ENCODE measurements at places on chromosomes 11 and 22.

- DNase-seq: no peak
Observed at GRCh38 chr22:36699915-36700314, 3.6 kb downstream of the CACNG2 start.

- no peak for DNase-seq
Observed at GRCh38 chr11:27649800-27650199, 50.5 kb downstream of the BDNF start.

- DNase-seq: no peak
Observed at GRCh38 chr11:35541621-35542375, 16.4 kb upstream of the PAMR1 start.

GRCh38 chr11:66116576-66117361 is 46.7 kb downstream of the PACS1 start:
- DNase-seq: no peak

DNA sequence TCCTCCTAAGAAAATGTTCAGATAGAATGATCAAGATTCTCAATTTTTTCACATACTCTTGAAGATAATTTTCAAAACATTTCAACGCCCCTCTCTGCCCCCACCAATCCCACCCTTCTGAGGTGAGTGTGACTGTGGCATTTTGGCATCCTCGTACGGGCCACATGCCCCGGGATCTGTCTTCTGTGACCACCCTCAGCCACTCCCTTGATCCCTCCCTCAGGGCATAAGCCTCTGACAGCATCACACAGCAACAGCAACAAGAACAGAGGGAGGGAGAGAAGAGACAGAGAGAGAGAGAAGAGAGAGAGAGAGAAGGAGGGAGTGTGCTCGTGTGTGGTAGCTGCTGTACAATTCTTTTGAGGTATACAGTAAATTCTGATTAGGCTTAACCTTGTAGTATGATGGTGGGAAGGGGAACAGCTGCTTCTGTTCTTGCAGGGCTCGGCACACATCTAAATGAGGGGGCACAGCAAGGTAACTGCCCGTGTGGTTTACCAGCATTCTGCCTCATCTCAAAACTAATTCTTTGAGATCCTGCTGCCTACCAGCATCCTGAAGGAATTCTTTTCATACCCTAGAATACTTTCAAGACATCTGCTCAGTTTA is 21.4 kb downstream of the SCUBE2 start:
- DNase-seq: no peak

DNA sequence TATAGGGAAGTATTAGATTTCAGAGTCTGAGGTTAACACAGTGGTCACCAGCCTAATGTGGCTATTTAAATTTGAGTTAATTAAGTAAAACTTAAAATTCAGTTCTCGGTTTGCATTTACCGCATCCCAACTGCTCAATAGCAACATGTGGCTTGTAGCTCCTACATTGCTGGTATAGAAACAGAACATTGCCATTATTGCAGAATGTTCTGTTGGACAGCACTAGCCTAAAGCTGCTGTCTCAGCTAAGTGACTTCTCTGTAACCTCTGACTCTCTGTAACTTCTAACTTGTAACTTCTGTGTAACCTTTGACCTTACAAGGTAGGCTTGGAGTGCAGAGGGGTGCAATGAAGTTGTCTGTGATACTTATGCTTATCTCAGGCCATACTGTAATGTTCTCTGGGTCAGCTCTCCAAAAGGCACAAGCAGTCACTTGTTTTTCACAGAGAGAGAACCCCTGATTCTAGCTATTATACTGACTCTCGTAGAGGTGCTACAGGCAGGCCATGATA is 78.7 kb downstream of the ZNRF3 start:
- DNase-seq: no peak

DNA sequence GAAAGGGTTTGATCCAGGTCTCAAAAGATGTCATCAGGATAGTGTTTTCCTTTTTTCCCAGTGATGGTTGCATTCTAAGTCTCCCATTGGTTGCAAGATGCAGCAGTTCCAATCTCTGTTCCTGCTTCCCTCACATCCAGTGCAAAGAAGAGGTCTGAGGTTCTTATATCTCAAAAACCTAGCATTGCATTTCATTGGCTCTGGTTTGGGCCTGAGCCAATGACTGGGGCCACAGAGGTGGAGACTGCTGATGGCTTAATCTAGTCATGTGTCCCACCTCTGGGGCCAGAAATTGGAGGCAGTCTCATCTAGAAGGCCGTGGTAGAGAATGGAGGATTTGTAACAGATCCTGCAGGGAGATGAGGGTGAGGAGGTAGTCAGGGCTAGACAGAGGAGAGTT is 13.2 kb upstream of the MICAL2 start:
- no peak for DNase-seq

- no peak for DNase-seq
Observed at GRCh38 chr11:2746401-2747247, 46.8 kb upstream of the KCNQ1OT1 start.

DNA sequence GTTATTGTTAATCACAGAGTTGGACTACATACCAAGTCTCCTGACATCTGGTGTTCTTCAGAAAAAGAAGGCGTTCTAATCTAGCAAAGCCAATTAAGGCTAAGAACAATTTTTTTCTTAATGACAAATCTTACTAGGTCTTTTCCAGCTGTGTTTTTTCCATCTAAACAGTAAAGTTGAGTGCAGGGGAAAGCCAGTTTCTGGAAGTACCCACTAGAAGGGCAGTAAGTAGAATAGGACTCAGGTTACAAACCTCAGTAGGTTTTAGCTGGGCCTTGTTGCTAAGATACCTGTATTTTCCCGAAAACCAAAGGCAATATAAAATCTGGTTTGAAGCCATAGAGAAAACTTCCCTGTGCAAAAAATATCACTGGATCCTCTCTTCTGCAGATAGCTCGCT is 351.9 kb downstream of the ETS1 start:
- DNase-seq: no peak

- DNase-seq: no peak
Observed at GRCh38 chr22:16651217-16651616, 58.6 kb upstream of the CCT8L2 start.

GRCh38 chr22:35601743-35602615 is 15.2 kb downstream of the MB start:
- DNase-seq: no peak

DNA sequence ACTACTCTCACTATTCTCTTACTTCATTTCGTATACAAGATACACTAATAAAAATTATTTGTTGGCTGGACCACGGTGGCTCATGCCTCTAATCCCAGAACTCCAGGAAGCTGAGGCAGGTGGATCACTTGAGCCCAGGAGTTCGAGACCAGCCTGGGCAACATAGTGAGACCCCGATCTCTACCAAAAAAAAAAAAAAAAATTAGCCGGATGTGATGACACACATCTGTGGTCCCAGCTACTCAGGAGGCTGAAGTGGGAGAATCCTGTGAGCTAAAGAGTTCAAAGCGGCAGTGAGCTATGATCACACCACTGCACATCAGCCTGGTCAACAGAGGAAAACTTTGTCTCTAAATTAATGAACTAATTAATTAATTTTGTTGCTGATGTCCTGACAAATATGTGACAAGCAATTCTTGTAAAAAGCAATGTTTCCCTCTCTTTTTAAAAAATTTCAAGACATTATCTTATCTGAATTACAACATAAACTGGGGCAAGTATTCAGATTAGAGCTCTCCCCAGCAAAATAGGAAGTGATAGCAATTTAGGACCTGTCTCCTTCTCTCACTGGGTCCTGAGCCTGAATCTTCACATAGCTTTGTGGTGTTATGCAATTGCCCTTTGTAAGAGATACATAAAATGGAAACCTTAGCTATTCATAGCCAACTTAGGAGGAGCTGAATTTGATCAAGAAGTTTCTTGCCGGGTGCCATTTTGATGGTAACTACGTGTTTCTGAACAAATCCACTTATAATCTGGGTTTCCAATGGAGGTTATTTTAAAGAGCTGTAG is 17.6 kb upstream of the TMA7B start:
- no peak for DNase-seq

GRCh38 chr11:31875866-31876560 is 64.9 kb upstream of the PAX6 start:
- no peak for DNase-seq

- no peak for DNase-seq
Observed at GRCh38 chr22:26588729-26589366, 1.1 kb downstream of the TPST2 start.

- DNase-seq: no peak
Observed at GRCh38 chr11:56333156-56333555, 12.7 kb upstream of the OR8K1 start.

DNA sequence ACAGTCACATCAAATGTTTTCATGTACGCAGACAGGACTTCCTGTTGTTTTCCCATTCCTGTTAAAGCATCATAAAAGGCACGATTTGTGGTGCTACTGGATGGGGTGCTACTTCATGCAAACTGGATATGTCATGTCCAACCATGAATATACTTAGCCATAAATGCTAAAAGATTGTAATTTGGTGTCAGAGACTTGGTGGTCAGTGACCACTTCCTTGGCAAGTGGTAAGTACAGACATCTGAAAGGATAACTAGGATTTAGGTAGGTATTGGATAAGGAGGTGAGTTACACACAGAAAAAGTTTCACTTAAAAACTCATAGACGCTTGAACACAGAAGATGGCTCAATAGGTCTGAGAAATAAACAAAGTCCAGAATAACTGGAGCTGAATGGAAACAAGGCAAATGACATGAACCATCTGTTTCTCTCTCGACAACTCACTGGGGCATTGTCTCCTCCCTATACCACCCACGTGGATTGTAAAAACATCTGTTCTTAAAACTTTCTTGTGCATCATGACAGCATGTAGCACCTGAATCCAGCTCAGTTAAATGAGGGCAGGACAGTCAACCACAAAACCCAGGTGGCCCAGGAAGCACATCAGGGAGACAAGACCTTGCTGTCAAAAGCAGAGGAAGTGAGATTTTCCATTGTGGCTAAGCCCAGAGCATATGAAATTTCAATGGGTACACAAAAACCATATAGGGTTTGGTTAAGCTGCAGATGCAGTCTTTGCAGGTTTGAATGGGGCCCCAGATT is 22.1 kb upstream of the IGLL5 start:
- DNase-seq: no peak

GRCh38 chr22:24969560-24970301 is 17.2 kb downstream of the KIAA1671 start:
- no peak for DNase-seq

DNA sequence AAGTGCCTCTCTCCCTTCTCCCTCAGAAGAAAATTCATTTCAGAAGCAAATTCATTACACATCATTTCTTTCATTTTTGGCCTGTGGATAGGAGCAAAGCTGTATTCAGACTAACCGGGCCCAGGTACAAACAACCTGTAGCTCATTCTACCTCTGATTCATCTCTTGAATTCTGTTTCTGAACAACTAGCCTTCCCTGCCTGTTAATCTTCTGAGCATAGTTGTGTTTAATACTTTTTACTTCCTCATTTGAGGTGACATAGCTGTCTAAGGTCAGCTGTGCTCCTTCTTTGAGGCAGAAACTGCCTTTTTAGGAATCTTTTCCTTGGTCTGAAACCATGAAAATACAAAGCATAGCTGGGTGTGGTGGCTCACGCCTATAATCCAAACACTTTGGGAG is 12.6 kb upstream of the IL18BP start:
- DNase-seq: no peak

DNA sequence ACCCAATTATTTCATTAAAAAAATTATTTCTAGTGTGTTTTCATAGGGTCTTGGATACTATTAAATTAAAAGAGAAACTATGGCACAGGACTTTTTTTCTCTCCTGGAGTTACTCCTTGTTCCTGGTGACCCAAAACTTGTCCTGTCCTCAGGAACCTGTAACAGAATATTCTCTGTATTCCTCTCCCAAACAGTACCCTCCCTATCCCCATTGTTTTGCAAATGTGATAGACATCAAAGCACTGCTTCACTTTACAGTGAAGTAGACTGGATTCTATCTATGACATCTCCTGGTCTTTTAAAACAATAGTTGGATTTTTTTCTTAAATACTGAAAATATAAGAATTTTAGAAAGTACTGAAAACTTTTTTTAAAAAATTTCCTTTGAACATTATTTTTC is 37.2 kb downstream of the FAR1 start:
- DNase-seq: no peak

GRCh38 chr11:65432686-65433582 is 10.3 kb downstream of the NEAT1 start:
- no peak for DNase-seq

DNA sequence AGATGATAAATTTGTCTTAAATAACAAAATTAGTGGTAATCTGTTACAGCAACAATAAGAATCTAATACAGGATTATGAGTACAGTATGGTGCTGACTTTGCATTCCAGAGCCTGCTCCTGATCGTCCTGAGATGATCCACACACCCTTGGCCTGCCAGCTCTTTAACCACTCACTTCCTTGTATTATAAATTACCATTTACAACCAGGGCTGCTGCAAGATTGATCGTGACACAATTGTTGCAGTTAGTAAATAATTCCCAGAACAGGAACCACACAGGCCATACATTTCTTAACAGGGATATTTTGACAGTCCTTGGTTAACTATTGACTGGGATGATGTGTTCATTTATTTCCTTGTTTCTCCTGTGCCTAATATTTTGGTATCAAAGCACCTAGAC is 3.8 kb upstream of the CBLIF start:
- DNase-seq: no peak

DNA sequence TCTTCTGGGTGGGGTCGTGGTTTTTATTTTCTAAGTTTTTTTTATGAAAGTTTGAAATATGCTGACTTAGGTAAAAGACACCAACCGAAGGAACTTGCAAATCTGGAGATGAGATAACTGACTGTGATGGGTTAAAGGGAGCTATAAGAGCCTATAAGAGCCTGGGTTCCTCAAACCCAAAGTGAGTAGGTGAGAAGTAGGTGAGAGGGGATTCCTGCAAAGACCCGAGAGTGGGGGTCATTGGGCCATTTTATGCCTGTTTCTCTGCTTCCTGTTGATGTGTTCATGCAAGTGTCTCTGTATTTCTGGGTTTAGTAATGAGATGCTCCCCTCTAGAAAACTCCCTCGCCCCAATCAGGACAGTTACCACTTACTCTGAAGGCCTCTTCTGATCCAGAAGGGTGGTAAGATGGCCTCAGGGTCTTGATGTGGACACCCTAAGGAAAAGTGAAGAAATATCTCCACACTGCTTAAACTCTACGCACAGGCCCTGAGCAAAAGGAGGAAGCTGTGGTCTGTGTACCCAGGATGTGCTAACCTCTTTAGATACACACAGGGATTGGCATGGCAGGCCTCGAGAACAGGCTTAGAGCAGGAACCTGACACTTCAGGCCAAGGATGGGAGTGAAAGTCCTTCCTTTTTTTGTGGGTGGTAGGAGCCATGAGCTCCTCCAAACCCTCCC is 1.8 kb downstream of the FLI1 start:
- no peak for DNase-seq
